ENCODE measurements at places on chromosomes 2 and 18.

GRCh38 chr2:68118816-68119215 lies 38.9 kb upstream of the PNO1 start:
- DNase-seq, result no peak

DNA sequence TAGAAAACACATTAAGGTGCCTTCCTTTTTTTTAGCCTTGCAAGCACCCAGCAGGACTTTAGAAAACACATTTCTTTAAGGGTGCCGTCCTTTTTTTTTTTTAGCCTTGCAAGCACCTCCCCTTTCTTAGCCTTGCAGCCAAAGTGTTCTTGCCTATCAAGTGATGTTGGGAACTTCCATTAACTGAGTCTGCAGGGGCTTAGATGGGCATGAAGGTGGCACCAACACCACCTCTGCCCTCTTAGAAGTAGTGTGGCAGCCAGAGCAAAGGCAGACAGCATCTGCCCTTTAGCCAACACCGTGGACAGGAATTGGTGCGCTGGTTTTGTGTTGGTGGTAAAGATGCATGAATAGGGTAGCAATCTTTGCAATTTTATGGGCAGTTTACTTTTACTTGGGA lies 211.6 kb upstream of the SP5 start:
- DNase-seq, result no peak

DNA sequence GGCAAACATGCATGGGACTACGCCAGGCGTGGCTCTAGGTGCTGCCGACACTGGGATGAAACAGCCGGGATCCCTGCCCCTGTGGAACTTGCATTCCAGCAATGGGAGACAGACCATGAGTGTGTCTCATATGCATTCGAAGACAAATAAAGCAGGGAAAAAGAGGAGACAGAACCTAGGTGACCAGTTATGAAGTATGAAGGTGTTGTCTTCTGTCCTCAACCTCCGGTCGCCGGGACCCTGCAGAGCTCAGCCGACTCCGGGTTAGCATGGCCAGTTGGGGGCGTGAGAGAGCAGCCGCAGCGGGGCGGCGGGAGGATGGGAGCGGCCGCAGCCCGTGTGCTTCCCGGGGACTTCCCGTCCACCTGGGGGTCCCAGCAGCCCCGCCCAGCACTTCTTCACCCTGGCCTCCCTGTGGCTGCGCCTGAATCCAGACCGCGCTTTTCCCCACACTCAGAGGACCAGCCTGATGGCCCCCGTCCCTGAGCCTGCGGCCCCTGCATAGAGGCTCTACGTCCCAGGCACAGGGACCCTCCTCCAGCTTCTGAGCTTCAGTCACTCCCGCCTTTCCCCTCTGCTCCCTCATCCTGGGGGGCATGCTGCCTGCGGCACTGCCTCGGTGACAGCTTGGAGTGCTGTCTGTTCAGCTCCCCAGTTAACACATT lies 11.4 kb downstream of the ID2 start:
- DNase-seq, result peak; percentile 35

- no peak for DNase-seq
These were observed 77.6 kb downstream of the EDAR start for GRCh38 chr2:108911401-108911800.

- no peak for DNase-seq
These were observed 19.5 kb upstream of the TNS1 start for GRCh38 chr2:218022131-218022850.

- DNase-seq, result peak; percentile 43
These were observed 45.3 kb downstream of the DGKD start for GRCh38 chr2:233399306-233400225.

- DNase-seq, result no peak
These were observed 313.4 kb upstream of the CCDC68 start for GRCh38 chr18:55272510-55273243.

DNA sequence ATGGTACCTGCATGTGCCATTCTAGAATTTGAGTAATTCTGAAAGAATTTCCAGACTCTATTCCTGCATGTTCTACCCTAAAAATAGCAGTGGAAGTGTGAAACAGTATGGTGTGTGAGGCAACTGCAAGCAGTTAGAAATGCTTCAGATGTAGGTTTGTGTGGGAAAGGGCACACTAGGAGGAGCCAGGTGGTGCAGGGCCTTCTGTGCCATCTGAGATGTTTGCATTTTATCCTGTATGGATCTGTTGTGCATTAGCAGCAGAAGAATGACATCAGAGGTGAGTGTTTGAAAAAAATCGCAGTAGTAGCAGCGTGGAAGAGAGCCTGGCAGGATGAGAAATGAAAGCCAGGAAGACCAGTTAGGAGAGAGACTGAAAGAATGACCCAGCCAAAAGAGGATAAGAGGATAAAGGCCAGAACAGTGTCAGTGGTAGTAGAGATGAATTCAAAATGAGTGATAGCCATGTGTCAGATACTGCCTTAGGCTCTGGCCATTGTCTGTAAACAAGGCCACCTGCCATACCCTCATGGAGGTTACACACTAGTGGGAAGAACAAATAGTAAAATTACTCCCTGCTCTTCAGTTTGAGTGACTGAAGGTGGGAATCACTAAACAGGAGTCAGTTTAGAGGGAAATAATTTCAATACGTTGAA lies 142.2 kb downstream of the PKP4 start:
- no peak for DNase-seq

DNA sequence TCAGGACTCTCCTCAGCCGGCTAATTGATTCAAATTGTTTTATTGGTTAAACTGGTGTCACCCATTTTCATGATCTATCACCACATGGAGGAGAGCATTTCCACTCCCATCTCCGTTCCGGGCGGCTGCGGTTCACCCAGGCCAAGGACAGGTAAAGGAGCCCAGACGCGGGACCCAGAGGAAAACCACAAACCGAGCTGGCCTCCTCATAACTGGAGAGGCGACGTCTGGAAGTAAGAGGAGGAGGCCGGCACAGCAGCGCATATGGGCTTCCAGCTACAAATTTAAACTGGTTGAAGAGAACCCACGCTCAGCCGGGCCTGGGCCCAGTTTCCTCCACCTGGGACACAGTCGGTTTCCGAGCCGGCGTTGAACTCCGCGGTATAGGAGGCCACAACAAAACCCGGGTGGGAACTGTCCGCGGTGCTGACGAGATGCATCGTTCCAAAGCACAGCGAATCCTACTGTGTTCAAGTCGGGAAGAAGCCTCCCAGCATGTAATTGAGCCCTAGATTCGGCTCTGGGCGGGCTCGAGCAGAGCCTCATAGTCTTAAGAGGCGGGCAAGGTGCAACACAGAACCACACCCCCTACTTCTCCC lies 3.0 kb upstream of the SKOR2 start:
- DNase-seq, result peak; percentile 14

DNA sequence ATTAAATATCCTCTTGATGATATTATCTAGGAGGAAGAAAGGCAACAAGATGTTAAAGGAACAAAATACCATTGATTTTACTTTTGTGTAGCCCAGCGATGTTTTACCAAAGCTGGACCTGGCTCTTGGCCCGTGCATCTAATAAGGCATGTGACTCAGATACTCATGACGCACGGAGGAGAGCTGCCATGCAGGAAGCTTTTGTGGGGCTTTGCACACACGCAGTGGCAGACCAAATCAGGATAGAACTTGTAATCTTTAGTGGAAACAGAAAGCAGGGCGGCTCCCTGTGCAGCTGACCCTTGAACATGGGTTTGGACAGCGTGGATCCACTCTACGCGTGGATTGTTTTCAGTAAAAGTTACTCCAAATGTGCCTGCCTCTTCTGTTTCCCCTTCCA lies 190.0 kb downstream of the NAPG start:
- no peak for DNase-seq

GRCh38 chr18:56083097-56083521 lies 495.1 kb upstream of the TCF4 start:
- no peak for DNase-seq

- DNase-seq, result no peak
These were observed 102.1 kb upstream of the HS6ST1 start for GRCh38 chr2:128420776-128421175.

- DNase-seq, result no peak
These were observed 84.6 kb upstream of the SPTBN1 start for GRCh38 chr2:54371460-54372065.

- DNase-seq, result no peak
These were observed 85.9 kb upstream of the FOXI3 start for GRCh38 chr2:88538362-88538917.

- DNase-seq, result no peak
These were observed 7.3 kb downstream of the TMX3 start for GRCh38 chr18:68707646-68708045.

DNA sequence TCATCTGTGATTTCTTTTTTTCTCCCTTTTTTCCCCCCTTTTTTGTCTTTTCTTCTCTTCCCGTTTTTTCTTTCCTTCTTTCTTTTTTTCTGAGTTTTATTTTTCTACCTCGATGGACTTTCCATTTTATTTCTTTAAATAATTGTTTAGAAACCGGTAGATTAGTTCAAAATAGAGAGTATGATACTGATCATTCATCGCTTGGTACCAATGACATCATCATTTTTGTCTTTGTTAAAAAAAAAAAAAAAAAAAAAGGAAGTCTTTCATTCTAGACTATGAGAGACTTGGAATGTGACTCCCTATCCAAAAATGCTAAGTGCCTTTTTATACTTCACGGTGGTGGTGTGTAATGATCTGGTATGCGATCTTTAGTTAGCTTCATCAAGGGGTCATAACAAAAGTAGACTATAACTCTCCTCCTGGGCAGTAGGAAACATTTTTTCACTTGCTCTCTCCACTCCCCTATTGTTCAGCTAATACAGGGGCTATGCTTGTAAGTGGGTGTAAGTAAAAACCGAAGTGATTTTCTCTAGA lies 1517.5 kb upstream of the ZEB2 start:
- DNase-seq, result no peak

- no peak for DNase-seq
These were observed 787 bp upstream of the TBR1 start for GRCh38 chr2:161415034-161415986.

DNA sequence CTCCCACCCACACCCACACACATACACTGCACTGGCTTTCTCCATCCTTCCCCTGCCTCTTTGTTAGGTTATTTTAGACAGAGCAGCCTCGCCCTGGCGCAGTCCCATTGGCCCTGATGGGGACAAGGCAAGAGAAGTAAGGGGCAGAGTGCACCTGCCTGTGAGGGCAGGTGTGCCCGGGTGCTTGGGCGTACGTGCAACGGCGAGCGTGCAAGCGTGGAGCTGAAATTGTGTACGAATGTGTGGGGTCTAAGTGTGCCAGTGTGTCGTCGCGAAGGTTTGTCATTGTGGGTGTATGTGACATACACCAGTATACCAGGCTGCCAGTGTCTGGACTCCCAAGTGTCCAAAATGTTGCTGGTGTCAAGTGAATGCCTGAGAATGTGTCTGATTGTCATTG lies 544 bp downstream of the LRATD1 start:
- DNase-seq, result no peak

GRCh38 chr18:8367217-8367988 lies 241.8 kb upstream of the RAB12 start:
- DNase-seq, result no peak

DNA sequence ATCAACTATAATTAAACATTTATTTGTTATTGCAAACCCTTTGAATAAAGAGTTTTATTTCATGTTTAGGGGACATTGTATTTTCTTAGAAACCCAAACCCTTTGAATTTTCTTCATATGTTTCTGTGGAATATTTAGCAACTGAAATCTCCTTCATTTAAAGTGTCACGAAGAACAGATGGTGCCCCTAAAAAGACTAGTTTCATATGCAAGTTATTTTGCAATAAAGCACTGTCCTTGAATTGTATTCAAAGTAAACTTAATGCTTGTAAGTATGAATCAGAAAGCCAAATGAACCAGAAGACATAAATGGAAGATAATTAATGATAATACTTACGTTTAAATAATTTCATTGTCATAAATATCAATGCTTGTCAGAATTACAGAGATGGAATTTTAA lies 151.9 kb upstream of the CWC22 start:
- DNase-seq, result no peak

GRCh38 chr2:29412197-29412925 lies 297.1 kb downstream of the CLIP4 start:
- DNase-seq, result no peak

- DNase-seq, result no peak
These were observed 159.6 kb downstream of the MSH2 start for GRCh38 chr2:47562548-47562947.

GRCh38 chr2:88066543-88066942 lies 1.1 kb upstream of the SMYD1 start:
- DNase-seq, result no peak

- DNase-seq, result no peak
These were observed 47.9 kb downstream of the FECH start for GRCh38 chr18:57538614-57539013.

- DNase-seq, result no peak
These were observed 331.3 kb upstream of the DCC start for GRCh38 chr18:52008736-52009135.

GRCh38 chr2:134248913-134249312 lies 5.0 kb upstream of the MGAT5 start:
- DNase-seq, result no peak

Data from stimulated activated CD4-positive, alpha-beta T cell treated with anti-CD3 and anti-CD28 coated beads, Interleukin-4, amount 100 ng/mL, for 24 hours (primary cell).